GF-D8 (cell line): ENCODE measurements at places on chromosomes 5 and 9.

DNA sequence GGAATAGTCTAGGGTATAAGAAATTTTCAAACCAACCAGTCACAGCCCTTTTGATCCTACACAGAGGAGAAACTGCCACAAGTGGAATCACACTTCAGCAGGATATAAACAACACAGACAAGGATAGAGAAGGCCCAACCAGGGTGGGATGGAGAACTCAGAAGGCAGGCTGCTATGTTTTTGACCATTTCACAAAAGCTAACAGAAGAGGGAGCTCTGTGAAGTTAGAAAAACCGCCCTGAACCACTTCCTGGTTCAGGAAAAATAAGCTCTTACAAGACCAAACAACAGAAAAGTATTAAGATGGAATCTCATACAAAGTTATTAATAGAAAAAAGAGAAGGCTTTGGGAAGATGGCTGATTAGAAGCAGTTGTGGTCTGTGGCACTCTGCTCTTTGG, 960 bp upstream of the IFNB1 start:
- no peak for DNase-seq

DNA sequence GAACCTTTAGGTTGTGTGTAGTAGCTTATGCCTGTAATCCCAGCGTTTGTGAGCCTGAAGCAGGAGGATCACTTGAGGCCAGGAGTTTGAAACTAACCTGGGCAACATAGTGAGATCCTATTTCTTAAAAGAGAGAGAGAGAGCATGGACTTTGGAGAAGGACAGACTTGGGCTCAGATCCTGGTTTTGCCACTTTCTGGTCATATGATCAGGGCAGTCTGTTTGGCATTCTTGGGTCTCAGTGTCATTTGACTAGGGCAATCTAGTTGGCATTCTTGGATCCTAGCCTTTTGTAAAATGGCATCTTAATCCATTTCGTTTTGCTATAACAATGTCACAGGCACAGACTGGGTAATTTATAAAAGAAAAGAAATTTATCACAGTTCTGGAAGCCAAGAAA, 28.4 kb downstream of the RCL1 start:
- DNase-seq: no peak

GRCh38 chr9:93305497-93306020, 121.6 kb downstream of the WNK2 start:
- no peak for DNase-seq

DNA sequence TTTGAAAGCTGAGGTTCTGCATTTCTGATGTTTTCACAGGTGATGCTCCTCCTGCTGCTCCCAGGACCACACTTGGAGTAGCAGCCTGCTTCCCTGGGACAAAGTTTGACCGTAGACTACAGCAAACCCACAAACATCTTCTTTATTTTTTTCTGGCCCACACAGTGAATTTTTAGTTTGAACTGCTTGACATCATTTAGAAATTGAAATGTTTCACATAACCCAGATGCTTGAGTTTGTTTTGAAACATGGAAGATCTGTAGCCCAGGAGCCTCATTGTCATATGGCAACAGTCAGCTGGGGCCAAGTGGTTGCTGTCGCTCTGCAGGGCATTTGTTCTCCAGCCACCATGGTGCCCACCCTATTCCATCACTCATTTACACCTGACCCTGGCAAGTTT, 8.4 kb downstream of the SH3TC2 start:
- no peak for DNase-seq

GRCh38 chr5:125719681-125720347, 703.4 kb upstream of the GRAMD2B start:
- DNase-seq: no peak

- no peak for DNase-seq
Measured at GRCh38 chr9:121640076-121640475, 11.4 kb upstream of the DAB2IP start.

DNA sequence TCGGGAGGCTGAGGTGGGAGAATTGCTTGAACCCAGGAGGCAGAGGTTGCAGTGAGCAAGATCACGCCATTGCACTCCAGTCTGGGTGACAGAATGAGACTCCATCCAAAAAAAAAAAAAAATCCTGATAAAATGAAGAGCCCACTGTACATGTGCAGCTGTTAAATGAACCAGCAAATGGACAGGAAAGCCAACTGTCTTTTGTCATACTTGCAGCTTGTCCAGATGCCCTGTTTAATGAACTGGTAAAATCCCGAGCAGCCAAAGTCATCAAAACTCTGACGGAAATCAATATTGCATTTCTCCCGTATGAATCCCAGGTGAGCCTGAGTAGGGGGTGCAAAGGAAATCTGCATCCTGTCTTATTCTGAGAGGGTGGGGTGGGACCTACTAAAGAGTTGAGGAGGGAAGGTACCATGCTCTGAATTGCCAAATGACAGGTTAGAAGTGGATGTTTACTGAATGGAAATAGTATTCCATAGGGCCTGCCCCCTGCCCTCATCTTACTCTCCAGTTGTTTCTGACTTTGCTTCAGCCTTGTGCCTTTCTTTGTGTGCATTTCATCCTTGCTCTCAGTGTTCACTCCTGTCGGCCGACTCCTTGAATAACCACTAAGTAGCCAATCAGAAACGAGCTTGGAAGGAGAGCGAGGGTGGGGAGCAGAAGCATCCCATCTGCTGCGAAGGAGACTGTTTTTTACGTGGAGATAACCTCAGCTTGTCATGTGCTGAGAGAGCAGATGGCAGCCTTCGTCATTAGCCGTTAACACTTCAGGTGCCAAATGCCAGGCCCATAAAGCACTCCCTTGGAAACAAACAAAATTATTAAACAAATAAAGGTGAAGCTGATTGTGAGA, 45.7 kb upstream of the CFAP157 start:
- DNase-seq: no peak
